ENCODE measurements at places on chromosomes 6 and 20.

DNA sequence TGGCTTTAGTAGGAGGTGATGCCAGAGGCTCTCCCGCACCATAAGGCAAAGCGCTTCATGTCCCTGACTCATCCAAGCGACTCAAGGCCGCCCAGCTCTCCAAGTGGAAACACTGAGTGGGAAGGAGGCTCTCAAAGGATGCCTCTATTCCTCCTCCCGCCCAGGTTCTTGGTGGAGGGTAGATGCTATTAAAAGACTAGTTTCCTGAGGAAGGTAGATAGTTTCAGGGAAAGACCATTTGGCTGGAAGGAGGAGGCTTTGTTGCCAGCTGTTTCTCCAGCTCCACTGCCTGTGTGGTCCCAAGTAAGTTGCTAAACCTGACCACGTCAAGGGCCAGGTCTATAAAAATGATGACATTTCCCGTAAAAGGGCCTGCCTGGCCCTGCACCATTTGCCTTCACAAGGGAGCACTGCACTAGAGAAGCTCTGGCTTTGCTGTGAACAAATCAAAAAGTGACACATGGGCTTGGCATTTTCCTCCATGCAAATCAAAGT lies 48.2 kb downstream of the GMDS start:
- DNase-seq, result no peak

- DNase-seq, result no peak
These were observed 816.3 kb downstream of the DHX35 start for GRCh38 chr20:39778431-39778830.

DNA sequence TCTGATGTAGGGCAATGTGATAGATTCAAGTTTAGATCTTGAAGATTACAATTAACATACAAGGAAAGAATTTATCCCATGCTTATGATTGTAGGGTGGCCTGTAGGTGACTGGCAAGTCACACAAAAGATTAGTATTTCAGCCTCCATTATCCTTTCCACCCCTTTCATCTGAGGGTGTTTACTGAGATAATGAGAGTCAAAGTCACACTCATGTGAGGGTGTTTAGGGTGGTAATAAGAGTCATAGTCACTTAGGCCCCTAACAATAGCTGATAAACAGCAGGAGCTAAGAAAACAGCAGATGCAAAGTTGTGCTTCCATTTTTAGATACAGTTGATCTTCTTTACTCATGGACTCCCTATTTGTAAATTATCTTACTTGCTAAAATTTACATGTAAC lies 11.4 kb downstream of the FAM184A start:
- no peak for DNase-seq

DNA sequence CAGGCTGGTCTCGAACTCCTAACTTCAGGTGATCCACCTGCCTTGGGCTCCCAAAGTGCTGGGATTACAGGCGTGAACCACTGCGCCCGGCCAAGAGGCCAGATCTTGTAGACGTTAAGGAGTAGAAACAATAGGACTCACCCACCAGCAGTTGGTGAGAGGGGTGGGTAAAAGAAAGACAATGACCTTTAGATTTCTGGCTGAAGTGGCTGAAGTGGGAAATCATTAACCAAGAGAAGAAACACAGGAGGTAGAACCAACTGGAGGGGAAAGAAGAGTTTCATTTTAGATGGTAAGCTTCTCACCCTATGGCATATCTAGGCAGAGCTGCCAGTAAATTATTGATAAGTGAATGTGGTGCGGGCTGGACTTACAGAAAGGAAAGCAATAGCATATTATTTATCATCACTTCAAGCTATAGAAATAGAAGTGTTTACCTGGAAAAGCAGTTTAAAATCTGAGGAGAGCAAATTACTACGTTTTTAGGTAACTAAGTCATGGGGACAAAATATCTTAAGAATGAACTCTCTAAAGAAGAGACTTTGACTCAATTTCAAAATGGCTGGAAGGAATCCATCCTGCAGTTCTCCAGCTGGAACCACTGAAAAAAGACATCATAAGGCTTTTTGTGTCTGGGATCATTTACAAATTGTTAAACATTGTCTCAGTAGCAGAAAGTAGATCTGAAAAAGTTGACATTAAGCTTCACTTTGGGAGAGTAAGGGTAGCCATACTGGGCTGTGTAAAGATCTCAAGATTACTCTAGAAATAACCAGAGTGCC lies 109.6 kb downstream of the ALDH8A1 start:
- DNase-seq, result no peak

DNA sequence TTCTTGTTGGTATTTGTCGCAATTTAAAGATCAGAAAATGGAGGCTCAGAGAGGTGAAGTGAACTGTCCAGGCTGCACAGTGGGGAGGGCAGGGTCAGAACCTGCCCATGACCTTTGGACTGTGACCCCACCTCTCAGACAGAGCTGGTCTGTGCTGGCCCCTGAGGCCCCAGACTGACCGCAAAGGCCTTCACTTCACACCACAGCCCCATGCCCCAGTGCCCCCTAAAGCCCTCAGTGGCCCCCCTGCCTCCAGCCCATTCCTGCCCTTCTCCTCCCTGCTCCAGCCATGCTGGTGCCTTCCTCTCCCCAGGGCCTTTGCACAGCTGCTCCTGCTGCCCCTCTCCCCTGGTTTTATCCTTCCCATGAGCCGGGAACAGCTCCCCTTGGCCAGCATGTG lies 9.4 kb upstream of the RBBP8NL start:
- DNase-seq, result no peak

DNA sequence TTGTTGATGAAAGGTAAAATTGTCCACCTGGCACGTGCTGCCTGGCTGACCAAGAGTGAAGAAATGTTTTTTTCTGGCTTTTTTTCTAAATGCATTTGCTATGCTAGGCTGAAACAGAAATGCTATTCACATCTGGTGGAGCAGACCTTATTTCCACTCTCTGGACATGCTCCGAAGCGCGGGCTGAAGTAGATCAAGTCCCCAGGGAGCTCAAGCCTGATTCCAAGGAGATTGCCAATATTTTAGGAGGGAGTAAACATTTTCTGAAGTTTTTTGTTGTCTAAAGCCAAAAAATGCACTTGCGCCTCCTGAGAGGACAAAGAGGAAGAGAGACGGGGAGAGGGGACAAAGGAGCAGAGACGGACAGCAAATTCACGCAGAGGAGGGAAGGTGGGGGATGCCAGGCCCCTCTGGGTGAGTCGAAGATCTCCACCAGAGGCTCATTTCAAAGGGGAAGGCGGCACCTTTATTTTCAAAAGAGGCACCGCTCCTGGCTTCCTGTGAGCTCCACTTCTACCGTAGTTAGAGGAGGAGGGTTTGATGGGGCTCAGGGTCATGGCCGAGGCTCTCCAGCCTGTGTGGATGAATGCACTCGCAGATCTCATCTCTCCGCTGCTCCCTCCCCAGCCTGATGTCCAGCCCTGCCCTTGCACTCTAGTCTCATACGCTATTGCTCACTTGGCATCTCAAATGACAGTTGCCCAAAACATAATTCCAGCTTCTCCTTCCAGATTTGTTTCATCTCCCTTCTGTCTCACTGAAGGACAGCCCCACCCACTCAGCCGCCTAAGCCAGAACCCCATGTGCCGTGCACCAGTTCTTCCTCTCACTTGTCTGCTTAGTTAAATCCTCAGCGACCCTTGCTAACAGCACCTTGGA lies 23.1 kb upstream of the SMOC2 start:
- peak; percentile 1 for DNase-seq

- DNase-seq, result no peak
These were observed 35.2 kb downstream of the SPATA2 start for GRCh38 chr20:49880177-49880576.

DNA sequence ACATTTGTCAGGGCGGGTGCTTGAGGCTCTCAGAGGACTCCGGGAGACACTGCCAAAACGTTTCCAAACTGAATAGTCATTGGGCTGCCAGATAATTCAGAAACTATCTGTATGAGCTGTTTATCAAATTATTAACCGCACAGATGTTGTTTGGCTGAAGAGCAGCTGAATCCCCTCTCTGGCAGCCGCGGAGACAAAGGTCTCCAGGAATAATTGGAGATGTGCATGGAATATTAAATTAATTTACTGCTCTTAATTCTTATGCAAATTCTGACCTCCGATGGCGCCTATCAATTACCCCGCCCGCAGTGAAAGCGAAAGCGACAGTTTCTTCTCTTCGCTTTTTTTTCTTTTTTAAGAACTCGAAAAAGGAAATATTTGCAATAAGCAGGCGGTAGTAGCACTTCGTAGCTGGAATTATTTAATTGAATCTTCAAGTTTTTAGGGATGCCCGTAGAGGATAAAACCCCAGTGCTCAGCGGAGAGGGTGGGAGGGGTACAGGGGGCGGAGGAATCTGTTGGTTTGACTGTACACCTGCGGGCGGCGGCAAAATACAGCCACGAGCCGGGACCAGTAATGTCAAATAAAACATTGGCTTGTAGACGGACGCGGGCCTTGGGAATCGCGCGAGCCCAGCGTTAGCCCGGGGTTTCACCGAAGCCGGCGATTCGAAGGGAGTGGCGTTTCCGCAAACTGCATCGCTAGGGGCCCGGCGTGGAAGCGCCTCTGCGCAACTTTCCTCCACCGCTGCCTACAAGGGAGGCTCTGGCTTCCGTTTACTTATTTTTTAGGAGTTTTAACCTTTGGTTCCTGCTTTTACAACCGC lies 6.2 kb downstream of the LINC00237 start:
- no peak for DNase-seq

GRCh38 chr6:257774-258173 lies 34.5 kb upstream of the DUSP22 start:
- DNase-seq, result no peak

DNA sequence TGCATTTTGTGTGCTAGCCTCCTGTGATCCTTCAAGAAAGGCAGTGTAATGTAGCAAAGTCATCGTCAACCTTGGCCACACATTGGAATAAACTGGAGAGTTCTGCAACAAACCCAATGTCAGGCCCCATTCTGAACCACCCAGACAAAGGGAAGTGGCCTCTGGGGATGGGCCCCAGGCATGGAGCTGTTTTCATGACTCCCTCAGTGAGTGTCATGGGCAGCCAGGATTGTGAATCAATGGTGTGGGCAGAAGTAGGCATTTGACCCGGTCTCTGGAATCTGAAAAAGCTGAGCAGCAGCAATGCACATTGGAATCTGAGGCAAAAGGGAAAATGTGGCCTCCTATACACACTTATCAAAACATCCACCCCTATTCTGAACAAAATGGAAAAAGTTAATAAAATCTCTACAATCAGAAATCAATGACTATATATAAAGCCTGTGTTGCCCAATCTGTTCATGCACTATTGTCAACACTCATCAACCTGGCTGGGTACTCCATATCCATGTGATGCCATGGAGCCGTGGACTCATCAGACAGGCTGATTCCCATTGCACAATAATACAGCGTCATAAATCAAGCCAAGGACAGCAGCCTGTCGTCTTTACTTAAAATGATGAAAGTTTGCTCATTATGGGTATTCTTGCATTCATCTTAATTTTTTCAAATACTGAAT lies 134.9 kb upstream of the STMND1 start:
- DNase-seq, result no peak

GRCh38 chr20:32190616-32191415 lies 16.7 kb downstream of the PLAGL2 start:
- no peak for DNase-seq

- no peak for DNase-seq
These were observed 28.5 kb downstream of the SF3B5 start for GRCh38 chr6:144066741-144067484.

DNA sequence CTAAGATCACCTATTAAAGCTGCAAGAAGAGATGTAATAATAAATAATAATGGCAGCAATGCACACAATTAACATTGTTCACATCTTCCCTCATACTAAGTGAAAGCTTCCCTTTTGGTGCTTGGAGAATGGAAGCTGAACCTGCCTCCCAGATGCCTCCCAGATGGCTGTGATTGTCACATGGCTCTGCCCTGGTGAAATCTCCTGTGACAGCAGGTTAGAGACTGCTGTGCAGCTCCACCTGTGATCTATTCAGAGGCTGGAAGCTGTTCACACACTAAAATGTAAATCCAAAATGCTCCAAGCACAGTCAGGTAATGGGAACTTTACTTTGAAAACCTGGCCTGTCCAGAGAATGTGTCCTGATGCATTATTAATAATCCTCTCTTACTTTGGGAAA lies 41.7 kb upstream of the RGS17 start:
- DNase-seq, result no peak

DNA sequence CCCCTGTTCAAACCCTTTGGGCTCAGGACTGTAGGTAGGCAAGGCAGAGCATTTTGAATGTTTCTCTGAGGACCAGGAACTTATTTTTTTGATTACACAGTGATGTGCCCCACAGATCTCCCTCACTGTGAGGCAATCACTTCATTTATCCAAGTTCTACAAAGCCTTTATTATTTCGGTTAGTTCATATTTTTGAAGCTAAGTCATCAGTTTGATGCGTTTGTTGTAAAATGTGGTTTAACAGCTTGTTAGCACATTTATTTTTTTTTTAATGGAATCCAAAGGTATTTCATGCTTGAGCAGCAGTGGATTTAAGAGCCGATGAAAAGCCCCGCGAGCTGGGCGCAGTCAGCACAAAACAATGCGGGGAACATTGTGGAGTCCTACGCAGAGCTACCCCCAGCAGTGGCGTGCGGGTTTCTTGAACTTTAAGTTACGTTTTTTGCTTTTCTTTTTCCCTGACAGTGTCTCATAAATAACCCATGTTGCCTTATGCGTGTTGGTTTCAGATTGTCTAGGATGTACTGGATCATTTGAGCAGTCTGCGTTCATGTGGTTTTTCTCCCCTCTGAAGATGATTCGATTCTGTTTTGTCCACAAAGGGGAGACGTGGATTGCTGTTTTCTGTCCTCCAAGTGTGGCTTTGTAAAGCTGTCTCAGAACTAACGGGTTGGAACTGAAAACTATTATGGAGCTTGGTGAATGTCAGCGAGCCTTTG lies 233.6 kb upstream of the BMP2 start:
- no peak for DNase-seq

- no peak for DNase-seq
These were observed 8.5 kb upstream of the TINAG start for GRCh38 chr6:54299542-54300269.

DNA sequence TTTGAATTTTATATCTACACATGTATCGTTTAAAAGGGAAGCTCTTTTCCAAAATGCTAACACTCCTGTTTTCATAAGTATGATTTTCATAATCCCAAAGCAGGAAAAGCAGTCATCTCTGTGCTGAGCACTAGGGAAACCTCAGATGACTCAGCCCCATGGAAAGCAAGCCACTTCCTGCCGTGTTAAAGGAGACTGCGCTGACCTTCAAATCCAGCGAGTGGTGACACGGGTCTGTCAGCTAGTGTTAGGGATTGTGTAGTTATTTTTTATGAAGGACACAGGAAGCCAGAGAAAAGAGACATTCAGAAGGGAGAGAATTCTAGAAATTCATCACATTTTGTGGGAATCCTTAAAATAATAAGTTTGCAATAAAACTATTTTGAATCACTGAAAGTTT lies 57.0 kb upstream of the CD93 start:
- DNase-seq, result no peak

GRCh38 chr6:41066867-41067304 lies 5.3 kb downstream of the OARD1 start:
- peak; percentile 81 for DNase-seq

GRCh38 chr20:22717466-22717865 lies 133.1 kb upstream of the FOXA2 start:
- DNase-seq, result no peak

- no peak for DNase-seq
These were observed 68.3 kb downstream of the ADTRP start for GRCh38 chr6:11710311-11710761.

GRCh38 chr20:4081421-4081820 lies 66.1 kb upstream of the RNF24 start:
- no peak for DNase-seq
